ENCODE measurements at places on chromosomes 16 and 17.

DNA sequence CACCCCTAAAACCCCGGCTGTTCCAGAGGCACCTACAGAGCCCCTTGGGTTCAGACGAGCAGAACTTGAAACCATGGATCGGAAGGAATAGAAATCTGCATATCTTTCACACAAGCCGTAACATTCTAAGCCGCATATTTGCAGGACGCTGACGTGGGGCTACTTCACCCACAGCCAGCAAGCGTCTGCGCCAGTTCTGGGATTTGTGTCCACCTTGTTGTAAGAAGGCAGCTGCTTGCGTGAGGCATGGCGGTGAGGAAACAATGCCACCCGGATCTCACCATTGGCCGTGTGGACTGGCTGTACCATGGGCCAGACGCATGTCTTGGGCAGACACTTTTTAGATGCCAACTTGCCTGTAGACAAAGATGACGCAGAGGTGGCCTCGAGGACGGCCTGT, 34.5 kb downstream of the TNFRSF13B start:
- no peak for DNase-seq

DNA sequence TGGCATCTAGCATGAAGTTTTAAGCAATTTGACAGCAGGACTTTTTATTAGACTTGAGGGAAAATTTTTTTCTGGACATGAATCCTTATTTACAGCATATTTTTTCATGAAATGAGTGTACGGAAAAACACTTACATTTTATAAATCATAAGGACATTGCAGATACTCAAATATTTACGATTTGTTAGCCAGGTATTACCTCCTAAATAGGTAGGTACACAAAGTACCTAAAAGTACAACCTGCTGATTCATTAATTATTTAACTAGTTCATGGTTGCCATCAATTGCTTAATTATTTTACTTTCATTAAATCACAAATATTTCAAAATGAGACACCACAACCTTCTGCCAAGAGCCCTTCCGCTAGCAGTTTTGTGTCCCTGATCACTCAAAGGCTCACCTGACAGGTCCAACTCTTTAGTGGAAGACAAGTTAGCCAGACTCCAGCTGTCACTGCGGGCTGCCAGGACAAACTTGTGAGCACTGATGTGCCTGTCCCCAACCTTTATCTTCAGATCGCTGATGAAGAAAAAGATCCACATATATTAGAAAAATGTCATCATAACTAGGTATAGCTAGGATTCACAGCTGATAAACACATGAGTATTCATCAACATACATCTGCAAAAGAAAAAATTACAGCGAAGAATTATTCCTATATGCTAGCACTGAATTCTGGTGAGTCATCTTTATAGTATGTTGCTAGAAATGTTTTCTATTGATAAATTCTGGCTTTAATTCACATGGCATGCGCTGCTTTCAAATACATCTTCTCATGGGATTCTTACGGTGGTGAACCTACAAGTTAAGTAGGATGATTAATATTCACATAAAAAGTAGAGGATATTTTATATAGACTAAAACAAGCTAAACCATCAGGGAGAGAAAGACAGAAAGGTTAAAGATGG, 28.2 kb downstream of the ANKFY1 start:
- no peak for DNase-seq

GRCh38 chr16:68349838-68350410, 39.1 kb downstream of the PRMT7 start:
- no peak for DNase-seq

DNA sequence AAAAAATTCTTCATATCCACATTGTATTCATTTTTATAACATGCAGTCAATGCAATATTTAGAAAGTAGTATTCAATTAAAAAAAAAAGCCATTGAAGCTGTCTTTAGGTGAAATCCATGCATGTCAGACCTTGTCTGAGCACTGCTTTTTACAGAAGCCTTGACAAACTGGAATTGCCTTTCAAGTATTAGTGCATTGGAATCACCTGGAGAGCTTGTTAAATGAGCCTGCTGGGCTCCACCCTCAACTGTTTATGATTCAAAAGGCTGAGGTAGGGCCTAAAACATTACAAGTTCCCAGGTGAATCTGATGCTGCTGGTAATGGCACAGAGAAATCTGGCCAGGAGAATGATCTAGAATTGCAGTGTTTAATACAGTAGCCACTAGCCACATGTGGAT, 85.8 kb downstream of the HIC1 start:
- DNase-seq = no peak

- DNase-seq = no peak
These were observed 9.0 kb upstream of the C16orf95 start for GRCh38 chr16:87326151-87326571.

GRCh38 chr16:58507195-58507962, 7.4 kb downstream of the NDRG4 start:
- DNase-seq = no peak

- no peak for DNase-seq
These were observed 118.5 kb upstream of the ZFHX3 start for GRCh38 chr16:73166441-73166851.

GRCh38 chr16:17386229-17386628, 84.5 kb downstream of the XYLT1 start:
- DNase-seq = no peak

DNA sequence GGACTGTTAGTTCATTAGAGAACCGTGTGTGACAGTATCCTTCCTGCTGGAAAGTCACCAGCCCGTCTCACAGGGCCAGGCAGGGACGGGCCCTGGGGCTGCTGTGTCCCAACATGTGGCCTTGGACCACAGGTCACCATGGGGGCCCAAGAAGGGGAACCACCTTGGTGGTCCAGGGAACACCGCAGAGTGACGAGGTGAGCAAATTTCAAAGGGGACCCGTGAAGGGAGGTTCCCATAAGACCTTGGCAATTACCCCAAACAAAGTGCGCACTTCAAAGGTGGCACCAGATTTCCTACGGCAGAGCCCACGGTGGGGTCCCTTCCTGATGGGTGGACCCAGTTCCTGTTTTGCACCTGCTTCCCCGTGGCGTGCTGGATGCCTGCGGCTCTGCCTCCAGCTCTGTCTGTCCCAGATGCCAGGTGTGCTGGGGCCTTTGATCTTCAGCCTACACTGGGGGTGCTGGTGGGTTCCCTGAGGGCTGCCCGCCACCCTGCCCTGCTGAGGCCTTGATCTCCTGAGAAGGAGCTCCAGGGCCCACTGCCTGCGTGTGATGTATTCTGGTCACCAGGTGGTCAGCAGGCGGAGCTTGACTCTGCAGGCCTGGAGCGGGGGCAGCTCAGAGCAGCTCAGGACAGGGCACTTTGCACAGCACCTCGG, 27.0 kb downstream of the SLC7A5 start:
- no peak for DNase-seq
